Cerebellum (tissue), 4 donors: ENCODE measurements at places on chromosomes 2 and 18.
A peak's percentile ranks its signal among the peaks of the same experiment; 100 is the strongest.

DNA sequence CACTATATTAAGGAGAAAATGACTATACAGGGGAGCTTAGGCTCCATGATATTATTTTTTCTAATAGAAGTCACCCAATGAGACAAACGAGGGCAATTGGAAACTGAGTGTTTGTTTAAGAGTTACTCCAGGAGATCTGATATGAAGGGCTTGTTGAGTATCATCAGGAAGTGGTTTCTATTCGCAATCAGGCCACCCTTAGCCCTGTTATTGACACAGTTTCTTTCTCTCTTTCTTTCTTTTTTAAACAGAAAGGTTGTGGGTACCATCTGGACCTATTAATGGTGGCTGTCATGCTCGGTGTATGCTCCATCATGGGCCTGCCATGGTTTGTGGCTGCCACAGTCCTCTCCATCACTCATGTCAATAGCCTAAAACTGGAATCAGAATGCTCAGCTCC, 117.3 kb downstream of the DPP4 start:
- DNase-seq: no peak

DNA sequence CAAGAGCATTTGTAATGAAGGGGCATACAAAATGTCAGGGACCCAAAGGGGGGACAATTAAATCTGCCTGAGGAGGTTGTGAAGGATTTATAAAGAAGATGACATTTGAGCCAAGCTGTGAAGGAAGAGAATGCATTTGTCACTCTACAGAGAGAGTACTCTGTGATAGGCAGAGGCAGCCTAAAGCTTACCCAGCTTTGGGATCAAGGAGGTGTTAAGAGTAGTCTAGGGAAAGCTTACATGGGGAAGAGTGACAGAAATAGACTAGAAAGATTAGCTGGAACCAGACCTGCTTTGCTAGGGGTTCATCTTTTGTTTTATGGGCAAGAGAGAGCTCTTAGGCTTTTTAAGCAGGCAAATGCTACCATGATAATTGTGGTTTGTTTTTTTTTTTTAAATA, 169.1 kb upstream of the CYP26B1 start:
- DNase-seq: no peak

GRCh38 chr2:238586931-238587775, 160.4 kb downstream of the ASB1 start:
- no peak for DNase-seq

- DNase-seq: no peak
Measured at GRCh38 chr2:119463990-119464389, 32.3 kb downstream of the TMEM37 start.

GRCh38 chr2:175312137-175312536, 130.6 kb upstream of the ATP5MC3 start:
- no peak for DNase-seq

- DNase-seq: no peak
Measured at GRCh38 chr2:74186038-74186437, 7.4 kb upstream of the MOB1A start.

DNA sequence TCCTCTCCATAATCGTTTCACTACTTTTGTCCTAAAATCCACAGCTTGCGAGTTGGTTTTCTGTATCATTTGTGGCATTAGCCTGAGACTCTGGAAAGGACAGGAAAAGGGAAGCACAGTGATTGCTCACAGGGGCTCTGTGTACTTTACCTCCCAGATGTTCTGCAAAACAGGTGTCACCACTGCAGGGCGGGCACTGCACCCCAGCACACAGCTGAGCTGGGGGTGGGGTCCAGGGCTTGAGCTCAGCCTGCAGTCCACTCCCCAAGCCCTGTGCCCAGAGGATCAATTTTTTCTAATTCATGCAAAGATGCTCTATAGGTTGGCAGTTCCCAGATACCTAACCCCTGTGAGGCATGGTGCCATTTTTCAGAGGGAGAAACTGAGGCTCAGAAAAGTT, 119.4 kb upstream of the GLI2 start:
- DNase-seq: no peak

- no peak for DNase-seq
Measured at GRCh38 chr18:51133580-51134160, 63.8 kb downstream of the MEX3C start.

DNA sequence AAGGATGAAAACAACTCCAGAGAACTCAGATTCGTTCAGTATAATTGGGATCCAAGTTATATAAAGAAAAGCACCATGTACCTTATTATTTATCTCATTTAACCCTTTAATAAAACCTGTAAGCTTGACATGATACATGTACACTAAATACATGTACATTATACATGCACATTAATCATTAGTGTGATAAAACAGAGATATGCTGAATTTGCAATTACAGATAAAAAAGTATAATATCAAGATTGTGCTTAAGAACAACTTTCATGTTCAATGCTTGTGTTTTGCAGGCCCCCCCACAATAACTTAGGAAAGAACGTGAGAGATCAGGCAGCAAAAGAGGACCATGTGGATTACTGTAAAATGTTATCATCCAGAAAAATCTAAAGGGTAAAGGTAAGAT, 385.4 kb upstream of the GYPC start:
- DNase-seq: no peak

DNA sequence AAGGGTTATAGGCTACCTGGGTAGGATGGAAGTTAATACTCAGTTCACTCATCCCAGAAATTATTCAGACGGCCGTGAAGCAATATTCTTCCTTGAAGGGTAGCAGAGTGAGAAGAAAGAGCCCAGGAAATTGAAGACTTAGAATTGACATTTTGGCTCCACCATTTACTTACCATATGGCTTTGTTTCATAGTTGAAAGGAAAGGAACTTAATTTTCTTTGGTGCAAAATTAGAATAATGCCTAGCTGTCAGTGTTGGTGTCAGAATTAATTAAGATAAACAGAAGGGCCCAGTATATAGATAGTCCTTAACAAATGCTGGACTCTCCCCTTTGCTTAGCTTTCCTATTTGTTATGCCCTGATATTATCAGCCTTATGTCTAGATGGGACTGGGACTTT, 263.2 kb downstream of the KCNJ3 start:
- DNase-seq: no peak

- DNase-seq: no peak
Measured at GRCh38 chr2:33153008-33153407, 206.3 kb downstream of the LTBP1 start.

DNA sequence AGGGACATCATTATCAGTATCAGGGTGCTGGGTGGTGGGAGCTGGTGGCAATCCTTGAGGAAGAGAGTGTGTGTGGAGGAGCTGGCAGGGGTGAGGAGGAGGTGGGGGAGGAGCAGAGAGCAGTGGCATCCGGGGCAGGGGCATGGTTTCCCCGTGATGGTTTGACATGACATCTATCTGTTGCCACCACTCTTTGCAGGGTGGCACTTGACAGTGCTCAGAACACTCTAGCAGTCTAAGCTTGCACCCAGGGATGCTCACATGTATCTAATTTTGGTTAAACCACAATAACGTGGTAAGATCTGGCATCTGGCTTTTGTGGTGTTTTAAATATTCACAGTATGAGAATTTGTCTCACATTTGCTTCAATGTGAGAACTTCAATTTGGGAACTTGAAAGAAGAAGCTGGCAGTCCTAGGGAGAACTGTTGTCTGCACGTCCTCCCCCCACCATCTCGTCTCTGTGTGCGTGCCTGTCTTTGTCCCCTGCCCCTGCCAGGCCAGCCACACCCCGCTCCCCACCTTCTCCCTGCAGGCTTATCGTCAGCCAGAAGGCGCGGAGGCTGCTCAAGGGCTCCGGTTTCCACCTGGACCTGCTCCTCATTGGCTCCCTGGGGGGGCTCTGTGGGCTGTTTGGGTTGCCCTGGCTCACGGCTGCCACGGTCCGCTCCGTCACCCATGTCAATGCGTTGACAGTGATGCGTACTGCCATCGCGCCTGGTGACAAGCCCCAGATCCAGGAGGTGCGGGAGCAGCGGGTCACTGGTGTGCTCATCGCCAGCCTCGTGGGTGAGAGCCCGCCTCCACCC, 11.7 kb downstream of the SLC4A3 start:
- DNase-seq: no peak

GRCh38 chr2:199228887-199229819, 228.6 kb downstream of the SATB2 start:
- DNase-seq: no peak

- peak; percentile 17 for DNase-seq
Measured at GRCh38 chr2:109497463-109497862, 116.3 kb downstream of the SEPTIN10 start.

- DNase-seq: no peak
Measured at GRCh38 chr18:48190994-48191393, 218.2 kb downstream of the ZBTB7C start.

- DNase-seq: no peak
Measured at GRCh38 chr2:226716126-226716525, 83.5 kb downstream of the IRS1 start.

GRCh38 chr2:216149741-216150140, 40.6 kb downstream of the XRCC5 start:
- DNase-seq: no peak

GRCh38 chr2:182744490-182744889, 28.4 kb downstream of the DNAJC10 start:
- DNase-seq: no peak

DNA sequence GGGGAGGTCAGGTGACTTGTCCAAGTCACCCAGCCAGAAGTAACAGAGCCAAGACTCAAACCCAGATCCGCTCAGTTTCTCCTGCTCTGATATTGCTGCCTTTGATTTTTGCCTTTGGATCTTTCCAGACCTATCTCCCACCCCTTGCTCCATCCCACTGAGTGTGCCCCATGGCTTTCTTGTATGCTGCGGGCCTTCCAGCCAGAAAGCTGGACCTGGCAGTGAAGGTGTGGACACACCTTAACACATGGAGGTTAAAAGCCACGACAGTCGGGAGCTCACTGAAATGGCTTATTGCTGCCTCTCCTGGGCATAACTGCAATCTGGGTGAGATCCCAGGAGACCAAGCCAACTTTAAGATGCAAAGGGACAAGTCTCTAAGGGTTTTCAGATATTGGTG, 86.7 kb downstream of the LONRF2 start:
- DNase-seq: no peak

- DNase-seq: no peak
Measured at GRCh38 chr2:100733391-100734187, 86.3 kb upstream of the NPAS2 start.

DNA sequence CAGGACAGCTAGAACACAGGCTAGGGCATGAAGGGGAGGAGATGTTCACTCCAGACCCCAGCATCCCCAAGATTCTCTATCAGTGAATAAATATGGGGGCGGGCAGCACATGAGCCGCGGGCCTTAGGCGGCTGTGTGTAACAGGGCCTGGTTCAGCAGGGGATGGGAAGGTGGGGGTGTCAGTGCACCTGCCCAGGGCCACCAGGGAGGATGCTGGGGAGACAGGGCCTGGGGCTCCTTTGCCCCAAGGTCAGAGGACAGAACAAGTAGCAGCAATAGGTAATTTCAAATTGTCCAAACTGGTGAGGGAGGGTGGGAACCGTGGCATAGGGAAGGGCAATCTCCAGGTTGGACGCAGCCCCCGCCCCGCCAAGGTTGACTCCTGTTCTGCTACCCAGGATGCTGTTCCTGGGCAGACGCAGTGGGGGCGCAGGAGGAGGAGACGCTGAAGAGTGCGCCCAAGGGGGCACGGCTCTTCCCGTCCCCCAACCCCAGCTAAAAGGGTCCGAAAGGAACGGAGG, 16.2 kb downstream of the CYP26B1 start:
- no peak for DNase-seq

DNA sequence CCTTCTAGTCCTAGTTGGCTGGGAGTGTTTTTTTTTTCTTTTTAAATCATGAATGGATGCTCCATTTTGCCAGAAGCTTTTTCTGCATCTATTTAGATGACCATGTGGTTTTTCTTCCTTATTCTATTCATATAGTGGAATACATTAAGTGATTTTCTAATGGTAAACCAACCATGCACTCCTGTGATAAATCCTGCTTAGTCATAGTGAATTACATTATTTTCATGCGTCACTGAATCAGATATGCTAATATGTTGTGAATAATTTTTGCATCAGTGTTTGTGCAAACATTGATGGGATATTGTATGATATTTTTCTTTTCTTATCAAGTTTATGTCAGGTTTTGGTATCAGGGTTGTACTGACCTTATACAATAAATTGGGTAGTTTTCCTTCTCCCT, 229.3 kb upstream of the REV1 start:
- DNase-seq: no peak

GRCh38 chr18:57927511-57927910, 116.5 kb upstream of the NEDD4L start:
- no peak for DNase-seq

- no peak for DNase-seq
Measured at GRCh38 chr2:212145121-212145520, 393.5 kb downstream of the ERBB4 start.

DNA sequence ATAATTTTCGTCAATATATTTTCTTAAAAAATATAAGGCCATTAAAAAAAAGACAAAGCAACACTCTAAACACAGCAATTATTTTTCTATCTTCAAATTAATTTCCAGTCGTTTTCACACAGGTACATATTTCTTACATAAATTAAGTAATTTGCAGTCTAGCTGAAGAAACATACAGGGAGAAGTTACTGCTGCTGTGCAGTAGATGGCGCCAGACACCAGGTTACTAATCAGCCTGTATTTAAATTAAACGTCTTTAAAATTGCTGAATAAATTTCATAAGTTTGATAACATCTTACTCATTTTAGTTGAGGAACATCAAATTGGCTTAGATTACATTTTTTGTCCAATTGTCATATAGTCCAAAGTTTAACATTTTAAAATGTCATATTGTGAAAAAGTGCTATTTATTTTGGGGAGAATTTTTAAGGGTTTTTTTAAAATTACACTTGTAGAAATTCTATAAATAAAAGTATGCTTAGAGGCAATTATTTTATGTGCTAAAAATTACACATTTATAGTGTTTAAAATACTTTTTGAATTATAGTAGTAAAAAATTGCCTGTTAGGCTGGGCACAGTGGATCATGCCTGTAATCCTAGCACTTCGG, 88.4 kb downstream of the PMAIP1 start:
- peak; percentile 10 for DNase-seq

DNA sequence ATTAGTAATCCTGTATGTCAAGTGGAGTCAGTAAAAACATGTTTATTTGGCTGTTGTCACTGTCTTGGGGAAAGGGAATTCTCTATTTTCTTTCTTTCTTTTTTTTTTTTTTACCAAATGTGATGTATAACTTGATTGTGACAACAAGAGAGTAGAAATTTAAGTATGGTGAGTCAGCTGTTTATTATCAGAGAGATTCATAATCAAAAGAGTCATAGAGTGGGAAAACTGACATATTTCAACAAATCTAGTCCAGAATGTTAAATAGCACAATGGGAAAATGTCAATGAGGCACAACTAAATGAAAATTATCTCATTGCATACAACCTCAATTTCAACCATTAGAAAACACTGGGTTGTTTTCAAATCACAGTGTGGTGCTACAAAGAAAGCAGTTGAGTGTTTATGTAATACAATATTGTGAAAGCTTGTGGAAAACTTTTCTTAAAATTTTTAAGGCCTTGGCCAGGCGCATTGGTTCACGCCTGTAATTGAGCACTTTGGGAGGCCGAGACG, 111.9 kb upstream of the DTNA start:
- no peak for DNase-seq

DNA sequence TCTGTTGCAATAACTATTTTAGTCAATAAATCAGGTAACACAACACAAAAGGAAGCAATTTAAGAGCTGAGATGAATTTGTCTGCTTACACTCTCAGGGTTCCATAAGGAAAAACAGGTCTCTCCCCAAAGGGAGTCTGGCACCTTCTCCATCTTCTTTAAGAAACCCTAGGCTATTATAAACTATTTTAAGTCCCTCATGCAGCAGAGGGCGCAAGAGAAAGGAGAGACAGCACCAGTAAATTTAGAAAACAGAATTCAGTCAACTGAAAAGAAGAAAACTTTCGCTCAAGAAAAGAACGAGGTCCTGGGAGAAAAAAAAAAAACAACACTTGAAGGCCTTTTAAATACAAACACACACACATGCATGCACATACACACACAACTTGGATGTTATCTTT, 19.1 kb downstream of the SULT1C4 start:
- no peak for DNase-seq

GRCh38 chr2:196376984-196377877, 205.9 kb upstream of the STK17B start:
- no peak for DNase-seq
